ENCODE measurements at places on chromosomes 12 and 14.
A peak's percentile ranks its signal among the peaks of the same experiment; 100 is the strongest.

DNA sequence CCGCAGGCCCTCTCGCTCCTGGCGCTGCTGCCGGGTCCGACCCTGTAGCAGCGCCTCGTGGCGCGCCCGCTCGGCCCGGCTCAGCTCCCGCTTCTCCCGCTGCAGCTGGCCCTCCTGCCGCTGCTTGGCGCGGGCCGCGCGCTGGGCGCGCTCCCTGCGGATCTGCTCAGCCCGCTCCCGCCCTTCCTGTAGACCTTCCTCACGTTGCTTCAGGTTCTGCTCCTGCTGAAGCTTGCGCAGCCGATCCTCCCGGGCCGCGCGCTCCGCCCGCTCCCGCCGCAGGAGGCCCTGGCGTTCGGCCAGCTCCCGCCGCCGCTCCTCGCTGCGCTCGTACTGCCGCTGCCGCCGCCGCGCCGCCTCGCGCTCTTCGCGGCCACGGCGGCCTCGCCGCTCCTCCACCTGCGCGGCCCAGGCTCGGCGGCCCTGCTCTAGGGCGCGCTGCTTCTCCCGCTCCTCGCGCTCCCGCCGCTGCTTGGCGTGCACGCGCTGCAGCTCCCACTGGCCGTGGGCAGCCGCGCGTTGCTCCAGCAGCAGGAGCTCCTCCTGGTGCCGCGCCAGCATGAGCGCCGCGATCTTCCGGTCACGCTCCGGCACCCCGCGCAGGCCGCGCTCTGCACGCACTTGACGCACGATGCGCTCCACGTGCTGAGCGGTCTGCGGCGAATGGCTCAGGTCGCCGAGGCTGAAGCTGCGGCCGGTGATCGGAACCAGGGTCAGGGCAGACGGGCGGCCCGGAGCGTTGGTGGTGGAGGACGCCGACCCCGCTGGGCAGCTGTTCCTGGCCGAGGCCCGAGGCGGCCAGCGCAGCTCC lies 2.4 kb downstream of the CCDC177 start:
- DNase-seq = no peak

DNA sequence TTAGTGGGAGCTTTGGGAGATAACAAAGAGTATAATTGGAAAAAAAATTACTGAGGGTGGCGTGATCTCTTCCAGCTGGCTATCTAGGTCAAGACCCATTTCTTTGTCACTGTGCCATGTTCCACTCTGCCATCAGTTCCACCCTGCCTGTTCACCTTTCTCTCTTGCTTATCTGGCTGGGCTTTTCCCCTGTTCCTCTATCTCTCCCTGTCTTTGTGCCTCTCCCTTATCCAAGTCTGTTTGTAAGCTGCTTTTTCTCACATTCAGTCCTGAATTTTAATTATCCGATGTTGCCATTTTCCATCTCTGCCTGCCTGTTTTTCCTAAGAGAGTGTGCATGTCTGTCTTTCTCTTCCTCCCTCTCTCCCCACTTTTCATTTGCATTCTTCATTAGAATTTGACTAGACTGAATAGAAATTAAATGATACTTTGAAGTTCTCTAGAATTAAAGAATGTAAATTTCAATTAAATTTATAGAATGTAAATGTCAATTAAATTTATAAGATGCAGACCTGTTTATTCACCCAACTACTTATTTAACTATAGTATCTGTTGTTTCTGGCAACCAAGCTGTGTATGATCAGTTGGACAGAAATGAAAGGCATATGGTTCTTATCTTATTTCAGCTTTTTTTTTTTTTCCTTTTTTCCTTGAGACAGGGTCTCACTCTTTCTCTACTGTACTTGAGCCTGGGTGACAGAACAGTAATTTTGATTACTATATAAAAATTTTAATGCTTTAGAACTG lies 40.9 kb upstream of the A2ML1 start:
- DNase-seq = no peak

DNA sequence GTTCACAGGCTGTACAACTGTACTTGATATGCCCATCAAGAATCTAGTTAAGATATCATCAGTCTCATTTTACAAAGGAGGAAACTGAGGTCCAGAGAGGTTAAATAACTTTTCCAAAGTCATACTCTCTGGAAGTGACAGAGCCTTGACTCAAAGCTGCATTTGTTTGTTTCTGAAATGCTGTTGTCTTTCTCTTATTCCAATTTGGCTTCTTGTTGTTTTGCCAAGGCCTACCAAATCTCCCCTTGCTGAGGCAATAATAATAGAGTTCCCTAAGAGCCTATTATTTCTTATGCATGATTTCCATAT lies 79.8 kb upstream of the C12orf71 start:
- DNase-seq = no peak

- no peak for DNase-seq
Observed at GRCh38 chr12:19997656-19998400, 370.5 kb upstream of the PDE3A start.

- DNase-seq = peak; percentile 93
Observed at GRCh38 chr12:27462151-27462694, 15.7 kb downstream of the SMCO2 start.

- no peak for DNase-seq
Observed at GRCh38 chr14:95141684-95142083, 15.6 kb downstream of the DICER1 start.

DNA sequence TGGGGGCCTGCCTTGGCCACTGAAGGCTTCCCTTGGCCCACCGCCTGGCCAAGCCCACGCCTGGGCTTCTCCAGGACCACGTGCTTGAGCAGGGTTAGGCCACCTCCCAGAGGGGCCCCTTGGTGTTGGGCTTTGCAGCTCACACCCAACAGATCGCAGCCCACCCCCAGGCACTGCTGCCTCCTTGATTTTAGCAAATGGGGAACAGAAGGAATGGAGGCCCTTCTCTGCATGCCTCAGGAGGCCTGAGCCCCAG lies 23.3 kb downstream of the RAB35 start:
- DNase-seq = no peak

- DNase-seq = no peak
Observed at GRCh38 chr12:123475246-123475703, 17.3 kb downstream of the SNRNP35 start.

GRCh38 chr14:60632257-60632656 lies 17.0 kb downstream of the SIX1 start:
- no peak for DNase-seq

DNA sequence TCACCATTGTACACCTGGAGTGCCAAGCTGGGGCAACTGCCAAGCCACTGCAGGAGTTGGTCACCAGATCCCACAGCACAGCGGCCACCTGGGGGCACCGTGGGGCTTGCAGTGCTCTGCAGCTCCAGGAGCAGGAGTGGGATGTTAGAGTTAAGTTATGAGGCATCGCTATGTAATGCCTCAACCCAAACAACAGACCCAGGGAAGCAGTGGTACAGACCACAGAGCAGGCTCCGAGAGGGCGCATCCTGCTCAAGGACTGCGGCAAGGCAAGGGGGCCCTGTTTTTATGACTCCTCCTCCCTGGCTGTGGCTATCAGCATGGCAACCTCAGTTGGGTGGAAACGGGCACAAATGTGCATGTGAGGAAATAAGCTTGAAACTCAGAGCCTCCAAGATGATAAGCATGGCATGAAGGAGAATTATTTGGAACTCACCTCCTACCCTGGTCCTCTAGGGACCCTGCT lies 63.1 kb downstream of the ARL6IP4 start:
- peak; percentile 94 for DNase-seq

- peak; percentile 81 for DNase-seq
Observed at GRCh38 chr12:89166525-89166934, 185.8 kb downstream of the DUSP6 start.

DNA sequence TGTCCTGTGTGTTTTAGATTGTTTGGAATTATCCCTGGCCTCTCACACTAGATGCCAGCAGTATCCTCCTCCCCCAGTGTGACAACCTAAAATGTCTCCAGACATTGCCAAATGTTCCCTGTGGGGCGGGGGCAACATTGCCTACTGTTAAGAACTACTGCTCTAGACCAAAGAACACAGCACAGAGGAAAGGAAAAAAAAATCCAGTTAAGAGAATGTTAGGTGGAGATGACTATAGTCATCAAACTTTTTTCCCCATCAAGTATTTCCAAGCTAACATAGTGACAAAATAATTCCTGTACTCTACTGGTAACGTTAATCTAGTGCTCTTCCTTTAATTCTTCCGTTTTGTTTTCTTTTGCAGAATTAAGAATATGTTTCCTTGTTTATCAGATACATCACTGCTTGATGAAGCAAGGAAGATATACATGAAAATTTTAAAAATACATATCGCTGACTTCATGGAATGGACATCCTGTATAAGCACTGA lies 3.5 kb downstream of the CDKN1B start:
- DNase-seq = no peak

- DNase-seq = no peak
Observed at GRCh38 chr12:2029851-2030250, 22.9 kb upstream of the CACNA1C start.

DNA sequence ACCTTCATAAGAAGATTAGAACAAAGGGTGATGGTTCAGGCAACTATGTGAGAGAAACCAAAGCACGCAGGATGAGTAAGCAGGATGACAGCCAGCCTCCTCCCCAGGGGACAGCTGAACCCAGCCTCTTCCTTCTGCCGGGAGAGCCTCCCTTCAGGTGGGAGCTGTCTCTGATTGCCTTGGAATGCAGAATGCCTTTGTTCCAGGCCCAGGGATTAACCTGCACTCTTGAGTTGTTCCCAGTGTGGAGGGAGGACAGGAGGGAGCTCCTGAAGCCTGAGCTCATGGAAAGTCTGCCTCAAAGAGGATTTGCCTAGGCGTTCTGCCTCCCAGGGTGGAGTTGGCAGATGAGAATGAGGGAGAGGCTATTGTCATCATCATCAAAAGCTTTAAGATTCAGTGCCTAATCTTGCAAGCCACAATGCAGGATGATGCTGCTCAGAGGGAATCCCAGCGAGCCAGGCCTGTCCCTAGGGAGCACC lies 3.6 kb upstream of the KRT6A start:
- peak; percentile 97 for DNase-seq
